ENCODE measurements at places on chromosomes 3 and 15.

GRCh38 chr15:60737217-60737616 lies 258.3 kb upstream of the ICE2 start:
- no peak for DNase-seq

DNA sequence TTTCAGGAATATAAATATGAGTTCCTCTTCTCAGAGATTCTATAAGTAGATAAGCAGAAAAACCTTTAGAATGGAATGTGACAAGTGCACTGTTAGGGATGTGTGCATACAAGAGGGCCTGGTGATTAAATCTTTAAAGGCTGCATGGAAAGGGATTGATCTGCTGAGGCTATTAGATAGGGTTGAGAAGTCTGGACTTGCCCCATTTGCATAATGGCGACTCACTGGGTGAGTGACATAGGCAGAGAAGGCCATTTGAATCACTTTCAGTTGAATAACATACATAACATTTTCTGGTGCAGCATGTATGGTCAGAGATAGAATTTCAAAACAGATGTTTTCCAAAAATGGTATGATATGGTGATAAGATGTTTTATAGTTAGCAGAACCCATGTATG lies 156.9 kb downstream of the ZNF621 start:
- DNase-seq: no peak

GRCh38 chr3:58180940-58181587 lies 29.7 kb downstream of the DNASE1L3 start:
- no peak for DNase-seq

- DNase-seq: no peak
Observed at GRCh38 chr3:17033516-17034168, 148.9 kb downstream of the PLCL2 start.

DNA sequence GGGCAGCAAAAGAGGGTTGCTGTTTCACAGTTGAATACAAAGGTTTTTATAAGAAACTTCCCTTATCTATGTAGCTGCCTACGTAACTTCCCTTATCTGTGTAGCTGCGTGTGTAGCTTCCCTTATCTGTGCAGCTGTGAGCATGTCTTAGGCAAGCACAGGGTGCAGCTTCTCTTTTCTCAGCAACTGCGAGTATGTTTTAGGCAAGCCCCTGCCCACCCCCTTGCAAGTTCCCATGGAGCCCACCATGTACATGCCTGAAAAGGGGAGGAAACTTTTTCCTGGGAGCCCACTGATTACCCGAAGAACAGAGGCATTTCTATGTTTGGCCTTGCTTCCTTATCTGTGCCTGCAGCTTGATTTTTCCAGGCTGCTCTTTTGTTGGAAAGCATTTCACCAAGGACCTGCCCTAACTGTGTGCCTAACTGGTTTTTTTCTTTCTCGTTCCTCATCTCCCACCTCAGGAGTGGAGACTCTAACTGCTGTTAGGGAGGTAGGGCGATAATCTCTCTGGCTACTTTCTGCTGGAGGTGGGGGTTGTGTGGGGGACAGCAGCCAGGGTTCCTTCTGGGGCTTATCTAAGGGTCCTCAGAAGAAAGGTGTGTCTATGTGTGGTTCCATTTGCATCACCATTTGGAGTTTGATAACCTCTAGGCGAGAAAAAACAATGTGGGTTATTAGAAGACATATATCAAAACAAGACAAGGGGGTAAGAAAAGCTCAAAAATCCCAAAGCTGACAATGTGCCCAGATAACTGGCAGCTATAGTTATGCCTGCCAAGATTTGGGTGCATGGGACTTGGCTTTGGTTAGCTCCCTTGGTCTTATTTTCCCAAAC lies 26.0 kb downstream of the SORD start:
- DNase-seq: no peak

- DNase-seq: no peak
Observed at GRCh38 chr3:49162751-49163419, 3.2 kb downstream of the CCDC71 start.

- no peak for DNase-seq
Observed at GRCh38 chr15:94387849-94388441, 156.6 kb downstream of the MCTP2 start.

GRCh38 chr3:10198761-10199649 lies 34.3 kb downstream of the IRAK2 start:
- DNase-seq: no peak

DNA sequence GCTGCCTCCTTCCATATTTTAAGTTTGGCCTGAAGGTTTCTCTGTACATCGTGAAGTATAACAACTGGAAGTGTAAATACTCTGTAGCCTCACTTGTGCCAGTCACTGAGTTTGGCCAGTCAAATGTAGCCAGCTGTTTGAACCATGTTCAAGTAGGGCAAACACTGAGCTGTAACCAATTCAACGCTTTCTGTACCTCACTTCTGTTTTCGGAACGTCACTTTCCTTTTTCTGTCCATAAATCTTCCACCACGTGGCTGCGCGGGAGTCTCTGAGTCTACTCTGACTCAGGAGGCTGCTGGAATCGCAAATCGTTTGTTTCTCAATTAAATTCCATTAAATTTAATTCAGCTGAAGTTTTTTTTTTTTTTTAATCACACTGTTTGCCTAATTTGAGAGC lies 88.8 kb upstream of the RARB start:
- no peak for DNase-seq

DNA sequence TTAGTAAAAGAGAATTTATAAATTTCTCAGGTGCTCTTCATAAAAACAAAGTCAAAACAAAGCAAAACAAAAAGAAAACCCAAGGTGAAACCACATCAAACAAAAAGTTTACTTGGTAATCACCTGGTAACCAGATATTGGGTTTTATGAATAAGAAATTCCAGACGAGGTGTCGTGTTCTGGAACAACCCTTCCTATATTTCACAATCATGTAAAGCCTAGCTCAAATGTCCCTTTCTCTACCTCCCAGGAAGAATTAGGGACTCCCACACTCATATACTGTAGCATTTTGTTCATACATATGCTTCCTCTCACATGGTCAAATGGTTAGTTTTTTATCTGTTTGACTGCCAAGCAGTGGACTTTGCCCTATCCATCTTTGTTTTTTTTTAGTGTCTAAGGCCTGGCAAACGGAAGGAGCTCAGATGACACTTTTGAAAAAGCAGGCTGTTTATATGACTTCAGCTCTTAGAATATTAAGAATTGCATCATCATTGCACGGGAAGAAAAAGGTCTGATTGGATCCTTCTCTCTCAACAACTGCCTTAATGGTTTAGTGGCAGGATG lies 326.7 kb upstream of the TBL1XR1 start:
- DNase-seq: no peak

DNA sequence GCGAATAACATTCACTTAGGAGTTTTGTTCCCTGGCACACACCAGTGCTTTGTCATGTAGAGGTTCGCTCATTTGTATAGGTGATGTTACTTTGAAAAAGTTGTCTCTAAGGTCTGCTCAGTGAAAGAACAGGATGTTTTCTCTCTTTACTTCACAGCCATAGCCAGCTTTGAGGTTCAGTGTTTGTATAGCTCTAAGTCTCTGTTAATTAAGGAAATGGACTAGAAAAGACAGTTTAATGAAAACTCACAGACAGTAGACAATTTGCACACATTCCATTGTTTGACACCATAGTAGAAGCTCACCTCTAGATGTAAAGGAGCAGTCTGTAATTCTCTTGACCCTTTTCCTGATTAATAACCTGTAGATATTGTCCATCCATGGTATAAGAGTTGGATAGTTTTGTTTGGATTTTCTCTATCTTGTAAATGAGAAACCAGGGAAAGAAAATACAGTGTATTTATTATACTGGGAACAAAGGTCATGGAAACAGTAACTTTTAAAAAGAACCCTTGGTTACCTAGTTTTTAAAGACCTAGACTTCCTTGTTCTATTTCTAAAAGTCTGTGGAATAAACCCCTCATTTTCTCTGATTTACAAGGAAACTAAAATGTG lies 50.4 kb downstream of the PDE8A start:
- no peak for DNase-seq

DNA sequence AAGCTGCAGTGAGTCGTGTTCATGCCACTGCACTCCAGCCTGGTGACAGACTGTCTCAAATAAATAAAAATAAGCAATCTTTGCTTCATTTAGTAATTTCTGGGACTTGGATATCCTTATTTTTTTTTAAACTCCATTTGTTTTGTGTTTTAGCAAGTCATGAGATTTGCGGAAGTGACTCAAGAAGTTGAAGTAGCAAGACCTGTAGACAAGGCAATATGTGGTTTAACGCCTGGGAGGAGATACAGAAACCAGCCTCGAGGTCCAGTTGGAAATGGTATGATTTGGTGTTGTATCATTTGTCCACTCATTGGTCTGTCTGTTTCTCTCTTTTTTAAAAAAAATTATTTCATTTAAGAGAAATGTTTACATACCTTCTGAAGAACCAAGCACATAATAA lies 16.6 kb upstream of the RPLP1 start:
- DNase-seq: no peak

GRCh38 chr3:55309336-55309735 lies 177.8 kb downstream of the WNT5A start:
- no peak for DNase-seq

DNA sequence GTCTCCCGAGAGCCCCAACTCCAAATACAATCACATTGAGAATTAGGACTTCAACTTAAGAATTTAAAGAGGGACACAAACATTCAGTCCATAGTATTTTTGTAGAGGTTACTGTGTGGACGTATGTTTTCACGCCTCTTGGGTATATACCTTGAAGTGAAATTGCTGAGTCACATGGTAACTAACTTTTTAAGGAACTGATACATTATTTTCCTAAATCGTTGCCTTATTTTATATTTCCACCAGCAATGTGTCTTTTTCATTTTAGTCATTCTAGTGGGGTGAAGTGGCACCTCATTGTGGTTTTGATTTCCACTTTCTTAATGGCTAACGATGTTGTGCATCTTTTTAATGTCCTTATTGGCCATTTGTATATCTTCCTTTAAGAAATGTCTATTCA lies 11.8 kb downstream of the PARP15 start:
- no peak for DNase-seq

DNA sequence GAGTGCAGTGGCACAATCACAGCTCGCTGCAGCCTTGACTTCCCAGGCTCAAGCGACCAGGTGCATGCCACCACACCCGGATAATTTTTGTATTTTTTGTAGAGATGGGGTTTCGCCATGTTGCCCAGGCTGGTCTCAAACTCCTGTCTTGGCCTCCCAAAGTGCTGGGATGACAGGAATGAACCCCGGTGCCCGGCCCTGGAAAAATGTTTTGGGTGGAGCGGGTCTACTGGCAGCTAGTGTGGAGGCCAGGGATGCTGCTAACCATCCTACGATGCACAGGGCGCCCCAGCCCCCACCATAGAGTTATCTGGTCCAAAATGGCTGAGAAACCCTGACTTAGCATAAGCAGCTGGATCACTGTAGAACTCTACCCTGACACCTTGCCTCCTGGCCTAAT lies 35.4 kb downstream of the NIPA2 start:
- DNase-seq: no peak

DNA sequence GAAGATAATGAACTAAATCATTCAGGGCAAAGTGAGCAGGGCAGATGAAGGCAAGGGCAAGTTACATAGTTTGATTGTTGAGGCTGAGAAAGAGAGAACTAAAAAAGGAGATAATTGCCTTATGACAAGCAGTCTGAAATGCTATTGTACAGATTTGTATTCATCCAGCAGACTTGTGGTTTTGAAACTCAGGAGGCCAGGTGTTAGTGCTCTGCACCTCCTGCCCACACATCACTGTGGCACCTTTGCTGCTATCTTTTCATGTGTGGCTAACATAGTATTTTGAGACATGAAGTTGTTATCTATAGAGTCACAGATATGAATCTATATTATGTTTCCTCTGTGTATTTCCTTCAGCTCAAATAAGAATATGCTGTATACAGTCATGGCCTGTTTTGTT lies 24.3 kb upstream of the SUCLG2 start:
- DNase-seq: no peak

DNA sequence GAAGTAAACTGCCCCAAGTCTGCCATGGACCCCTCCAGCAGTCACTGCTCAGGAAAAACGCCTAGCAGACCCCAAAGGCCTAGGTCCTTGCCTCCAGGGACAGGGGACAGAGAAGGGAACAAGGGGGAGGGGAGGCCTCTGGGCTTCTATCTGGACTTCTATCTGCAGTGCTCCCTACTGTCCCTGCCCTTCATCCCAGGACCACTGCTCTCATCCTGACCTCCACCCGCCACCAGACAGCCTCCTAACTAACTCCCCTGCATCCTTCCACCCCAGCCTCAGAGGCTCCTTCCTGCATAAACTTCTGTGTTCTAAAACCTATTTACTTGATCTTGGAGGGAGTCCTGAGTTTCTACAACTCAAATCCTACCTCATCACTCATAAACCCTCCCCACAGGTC lies 25.4 kb downstream of the SEMA7A start:
- DNase-seq: no peak

- DNase-seq: no peak
Observed at GRCh38 chr3:153429821-153430220, 267.8 kb downstream of the RAP2B start.

- DNase-seq: no peak
Observed at GRCh38 chr15:98394546-98394945, 253.8 kb upstream of the IGF1R start.

DNA sequence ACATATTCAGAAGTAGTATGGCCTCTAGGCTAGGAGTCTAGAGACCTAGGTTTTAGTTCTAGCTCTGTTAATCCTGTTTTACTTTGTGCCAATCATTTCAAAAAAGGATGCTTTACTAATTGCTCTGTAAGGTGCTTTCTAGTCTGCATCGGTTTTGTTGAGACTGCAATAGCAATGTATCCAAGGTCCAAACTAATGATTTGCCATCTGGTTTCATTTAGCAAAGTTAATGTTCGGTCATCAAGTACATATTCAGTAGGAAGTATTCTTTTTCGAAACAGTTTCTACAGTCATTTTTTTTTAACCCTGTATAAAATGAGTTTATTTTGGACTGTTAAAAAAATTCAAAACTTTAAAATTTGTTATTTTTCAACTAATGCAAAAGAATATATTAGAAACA lies 2.0 kb upstream of the GALK2 start:
- DNase-seq: no peak

Data from stimulated activated CD8-positive, alpha-beta memory T cell treated with anti-CD3 and anti-CD28 coated beads, Interleukin-15, amount 100 ng/mL, for 24 hours (primary cell).